ENCODE measurements at places on chromosomes 3 and 15.

DNA sequence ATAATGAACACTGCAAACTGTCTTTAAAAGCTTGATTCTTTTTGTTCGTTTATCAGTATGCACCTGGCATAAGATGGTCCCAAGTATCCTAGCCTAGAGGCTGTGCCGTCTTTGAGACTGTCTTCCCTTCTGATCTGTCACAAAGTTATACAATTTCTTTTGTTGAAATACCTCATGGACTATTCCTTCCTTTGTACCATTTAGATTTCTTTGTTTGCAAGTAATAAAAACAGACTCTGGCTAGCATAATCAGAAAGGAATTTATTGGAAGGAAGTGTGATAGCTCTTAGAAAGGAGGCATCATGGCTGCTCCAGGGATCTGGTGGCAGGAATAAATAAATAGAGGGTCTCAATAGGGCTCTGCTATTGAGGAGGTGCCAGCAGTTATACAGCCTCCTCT, 280.4 kb downstream of the SLC9A9 start:
- DNase-seq, result no peak

DNA sequence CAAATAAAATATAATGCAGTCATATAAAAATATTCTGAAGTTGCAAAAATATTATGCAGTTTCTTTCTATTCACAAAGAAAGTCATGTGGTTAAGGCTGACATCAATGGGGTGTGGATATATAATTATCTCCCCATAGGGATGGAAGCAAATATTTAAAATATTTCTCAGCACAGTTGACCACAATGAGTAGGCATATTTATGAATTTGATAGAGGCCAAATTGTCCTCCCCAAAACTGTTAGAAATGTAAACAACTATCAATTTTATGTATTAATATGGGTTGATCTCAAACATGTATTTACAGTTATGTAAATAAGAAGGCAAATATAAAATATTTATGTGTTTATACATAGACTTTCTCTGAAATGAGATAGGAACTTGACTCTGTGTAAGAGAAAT, 246.0 kb upstream of the CBLB start:
- DNase-seq, result no peak

DNA sequence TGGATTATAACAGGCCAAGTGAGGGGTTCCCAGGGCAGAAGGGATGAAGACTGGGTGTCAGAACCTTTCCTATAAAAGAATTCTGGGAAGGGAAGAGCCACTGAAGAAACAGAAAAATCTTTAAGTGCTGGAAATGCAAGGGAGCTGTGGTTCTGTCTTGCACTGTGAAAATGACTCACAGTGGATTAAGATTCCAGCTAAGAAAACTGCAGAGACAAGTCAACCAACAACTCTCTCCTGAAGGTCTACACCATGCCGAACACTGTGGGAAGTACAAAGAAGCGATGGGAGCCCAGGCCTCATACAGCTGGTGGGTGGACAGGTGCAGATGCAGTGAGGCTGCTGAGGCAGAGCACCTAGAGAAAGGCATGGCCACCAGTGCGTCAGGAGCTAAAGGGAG, 27.7 kb downstream of the ZDHHC3 start:
- no peak for DNase-seq

- no peak for DNase-seq
Observed at GRCh38 chr3:134449951-134450350, 35.8 kb downstream of the ANAPC13 start.

- DNase-seq, result no peak
Observed at GRCh38 chr3:174777813-174778212, 81.3 kb upstream of the NAALADL2 start.

- DNase-seq, result no peak
Observed at GRCh38 chr15:44790215-44790614, 53.9 kb downstream of the TRIM69 start.

- no peak for DNase-seq
Observed at GRCh38 chr3:187025254-187025655, 94.9 kb downstream of the ST6GAL1 start.

DNA sequence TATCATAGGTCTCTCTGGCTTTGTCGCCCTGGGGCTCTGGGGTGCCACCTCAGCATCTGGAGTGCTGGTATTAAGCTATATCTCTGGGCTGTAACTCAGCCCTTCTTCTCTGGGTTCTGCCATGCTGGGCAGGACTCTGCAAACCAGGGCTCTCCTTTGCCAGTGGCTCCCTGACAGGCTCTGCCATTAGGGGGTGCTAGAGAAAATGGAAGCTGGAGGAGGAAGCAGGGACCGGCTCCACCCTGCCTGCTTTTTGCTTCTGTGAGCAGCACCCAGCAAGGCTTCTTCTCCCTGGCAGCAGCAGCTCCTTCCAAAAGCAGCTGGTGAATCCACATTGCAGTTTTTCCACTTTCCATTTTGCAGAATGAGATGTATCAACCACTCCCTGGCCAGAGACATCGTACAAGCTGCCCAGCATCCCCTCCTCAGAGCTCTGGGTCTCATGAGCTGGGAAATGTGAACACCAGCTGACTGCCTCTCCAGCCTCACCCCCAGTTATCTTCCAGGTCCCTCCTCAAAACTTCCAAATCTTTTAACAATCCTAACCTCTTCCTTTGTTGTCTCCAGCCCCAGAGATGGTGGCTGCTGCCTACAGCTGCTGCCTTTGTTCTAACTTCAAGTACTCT, 165.0 kb downstream of the ABHD5 start:
- no peak for DNase-seq

GRCh38 chr3:59632760-59633573, 583.1 kb upstream of the CFAP20DC start:
- peak; percentile 78 for DNase-seq

DNA sequence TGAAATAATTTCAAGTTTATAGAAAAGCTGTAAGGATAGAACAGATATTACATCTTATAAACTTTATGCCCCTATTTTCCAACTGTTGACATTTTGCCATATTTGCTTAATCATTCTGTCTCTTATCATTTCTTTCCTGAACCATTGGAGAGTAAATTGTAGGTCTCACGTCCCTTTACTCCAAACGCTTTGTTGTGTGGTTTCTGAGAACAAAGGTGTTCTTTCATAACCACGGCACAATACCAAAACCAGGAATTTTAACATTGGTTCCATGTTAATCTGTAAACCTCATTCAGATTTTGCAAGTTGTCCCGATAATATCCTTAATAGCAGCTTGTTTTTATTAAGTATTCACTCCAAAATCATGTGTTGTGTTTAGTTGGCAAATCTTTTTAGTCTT, 134.8 kb downstream of the AKAP13 start:
- no peak for DNase-seq

DNA sequence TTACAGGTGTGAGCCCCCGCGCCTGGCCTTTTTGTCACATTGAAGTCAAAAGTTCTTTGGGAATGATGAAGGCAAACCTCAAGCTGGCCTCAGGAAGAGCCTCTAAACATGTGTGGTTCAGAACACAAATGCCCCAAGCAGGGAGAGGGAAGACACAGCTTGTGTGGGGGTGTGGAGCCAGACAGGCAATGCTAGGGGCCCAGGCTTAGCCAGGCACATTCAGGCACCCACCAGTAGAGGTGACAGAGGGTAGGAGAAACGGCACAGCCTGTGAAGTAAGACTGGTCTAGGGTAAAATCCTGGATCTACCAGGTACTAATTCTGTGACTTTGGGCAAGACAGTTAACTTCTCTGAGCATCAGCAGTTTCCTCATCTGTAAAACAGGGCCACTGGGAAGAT, 3.5 kb downstream of the HDC start:
- DNase-seq, result no peak

DNA sequence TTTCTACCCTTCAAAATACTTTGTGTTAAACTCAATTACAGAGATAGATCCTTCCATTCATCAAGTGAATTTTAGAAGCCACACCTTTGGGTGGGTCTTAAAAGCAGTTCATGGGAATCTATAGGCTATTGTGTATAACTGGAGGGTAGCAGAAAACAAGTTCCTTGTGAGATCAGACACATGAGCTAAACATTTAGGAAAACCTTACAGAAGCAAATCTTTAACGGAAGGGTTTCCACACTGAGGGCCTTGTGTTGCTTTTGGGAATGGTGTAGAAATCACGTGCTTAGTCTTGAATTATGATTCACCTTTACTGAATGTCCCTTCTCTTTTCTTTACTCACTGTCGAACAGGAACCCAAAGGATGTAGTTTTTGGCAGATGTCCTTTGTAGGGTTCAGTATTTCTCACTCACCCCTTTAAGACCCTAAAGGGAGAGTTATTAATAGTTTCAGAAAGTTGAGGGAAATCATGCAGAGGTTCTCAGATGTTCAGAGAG, 257.3 kb upstream of the CTDSPL start:
- DNase-seq, result no peak

DNA sequence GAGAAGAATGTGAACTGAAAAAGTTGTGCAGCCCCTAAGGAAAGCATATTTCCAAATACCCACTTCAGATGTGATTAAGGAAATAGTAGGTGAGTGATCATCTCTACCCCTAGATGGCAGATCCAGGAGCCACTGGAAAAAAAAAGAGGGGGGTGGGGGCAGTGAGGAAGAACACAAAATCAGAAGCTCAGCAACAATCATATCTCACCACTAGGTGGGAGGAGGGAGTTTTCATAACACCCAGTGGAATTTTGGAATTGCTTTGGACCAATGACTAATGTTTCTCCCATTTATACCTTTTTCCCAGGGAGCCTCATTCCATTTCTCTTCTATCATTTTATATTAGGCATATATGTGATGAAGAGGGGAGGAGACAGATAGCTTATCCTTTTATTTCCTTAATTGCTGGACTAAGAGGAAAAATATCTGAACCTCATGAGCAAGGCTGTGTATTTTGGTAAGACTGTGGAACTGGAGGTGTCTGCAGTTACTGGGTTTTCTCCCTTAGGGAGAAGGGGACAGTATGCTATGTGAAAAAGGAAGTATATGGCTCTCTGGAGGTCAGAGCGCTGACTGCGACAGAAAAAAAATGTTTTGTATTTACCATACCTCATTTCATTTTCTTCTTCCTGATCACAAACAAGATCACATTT, 363.4 kb downstream of the GAP43 start:
- no peak for DNase-seq

- DNase-seq, result no peak
Observed at GRCh38 chr3:149600634-149601033, 57.2 kb downstream of the WWTR1 start.

DNA sequence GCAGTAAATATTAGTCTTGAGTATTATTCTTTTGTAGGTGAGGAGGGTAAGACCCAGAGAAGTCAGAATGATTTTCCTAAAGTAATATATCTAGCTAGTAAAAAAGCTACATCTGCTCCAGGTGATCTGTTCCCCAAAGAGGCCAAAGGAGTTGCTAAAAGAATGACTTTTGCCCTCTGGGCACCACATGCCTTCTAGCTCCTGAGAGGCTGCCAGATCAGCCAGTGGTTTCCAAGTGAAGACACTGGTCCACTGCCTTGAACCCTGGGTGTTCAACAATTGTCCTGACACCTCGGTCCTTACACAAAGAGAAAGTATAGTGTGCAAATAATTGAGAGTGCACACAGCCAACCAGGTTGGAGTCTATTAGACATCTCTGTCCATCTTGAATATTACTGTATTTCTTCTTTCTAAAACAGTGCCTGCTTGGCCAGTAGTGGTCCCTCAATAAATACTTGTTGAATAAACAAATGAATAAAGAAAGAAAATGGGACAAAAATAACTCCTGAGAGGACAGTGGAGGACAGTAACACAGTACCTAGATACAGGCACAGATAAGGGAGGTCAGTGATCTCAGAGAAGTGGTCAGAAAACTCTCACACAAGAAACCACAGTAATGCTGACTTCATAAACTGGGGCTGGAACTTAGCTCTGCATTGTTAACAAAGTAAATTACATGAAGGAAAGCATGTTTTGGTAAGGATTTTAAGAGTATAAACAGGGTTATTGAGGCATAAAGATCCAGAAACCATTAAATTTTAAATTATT, 56.6 kb upstream of the CSTA start:
- peak; percentile 63 for DNase-seq

GRCh38 chr3:39038165-39038564, 13.6 kb downstream of the SCN11A start:
- DNase-seq, result peak; percentile 34

DNA sequence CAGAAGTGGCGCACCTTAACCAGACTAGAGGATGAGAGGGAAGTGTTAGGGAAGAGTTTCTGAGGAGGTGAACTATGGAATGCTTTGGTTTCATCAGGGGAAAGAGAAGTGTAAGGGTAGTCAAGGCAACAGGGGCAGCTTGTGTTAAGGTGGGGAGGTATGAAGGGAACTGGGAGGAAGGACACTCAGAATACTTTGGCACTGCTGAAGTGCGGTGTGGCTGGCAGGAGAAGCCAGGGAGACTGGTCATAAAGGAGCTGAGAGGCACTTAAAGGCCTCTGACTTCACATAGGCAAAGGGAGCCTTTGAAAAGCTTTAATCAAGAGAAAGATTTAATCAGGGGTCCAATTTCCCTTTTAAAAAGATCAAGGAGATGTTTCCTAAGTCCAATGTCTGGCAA, 129.0 kb downstream of the ERC2 start:
- no peak for DNase-seq

DNA sequence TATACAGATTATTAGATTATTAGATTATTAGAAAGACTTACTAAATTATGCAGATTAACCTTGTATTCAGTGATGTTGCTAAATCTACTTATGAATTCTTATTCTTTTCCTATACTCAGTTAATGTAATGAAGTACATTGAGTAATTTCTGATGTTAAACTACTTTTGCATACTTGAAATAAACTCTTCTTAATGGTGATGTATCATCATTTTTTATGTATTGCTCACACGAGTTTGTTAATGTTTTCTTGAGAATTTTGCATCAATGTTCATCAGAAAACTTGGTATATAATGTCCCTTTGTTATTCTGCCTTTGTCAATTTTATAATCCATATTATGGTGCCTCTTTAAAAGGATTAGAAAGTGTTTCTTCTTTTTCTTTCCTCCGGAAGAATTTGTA, 163.2 kb upstream of the COL8A1 start:
- DNase-seq, result no peak

GRCh38 chr15:60685346-60685937, 206.5 kb upstream of the ICE2 start:
- no peak for DNase-seq

- DNase-seq, result peak; percentile 82
Observed at GRCh38 chr3:97579365-97579764, 185.2 kb upstream of the ARL6 start.

- no peak for DNase-seq
Observed at GRCh38 chr3:133054586-133054985, 16.4 kb downstream of the TMEM108 start.

Data from kidney glomerular epithelial cell (primary cell).